ENCODE measurements at places on chromosomes 7 and 10.
A peak's percentile ranks its signal among the peaks of the same experiment; 100 is the strongest.

DNA sequence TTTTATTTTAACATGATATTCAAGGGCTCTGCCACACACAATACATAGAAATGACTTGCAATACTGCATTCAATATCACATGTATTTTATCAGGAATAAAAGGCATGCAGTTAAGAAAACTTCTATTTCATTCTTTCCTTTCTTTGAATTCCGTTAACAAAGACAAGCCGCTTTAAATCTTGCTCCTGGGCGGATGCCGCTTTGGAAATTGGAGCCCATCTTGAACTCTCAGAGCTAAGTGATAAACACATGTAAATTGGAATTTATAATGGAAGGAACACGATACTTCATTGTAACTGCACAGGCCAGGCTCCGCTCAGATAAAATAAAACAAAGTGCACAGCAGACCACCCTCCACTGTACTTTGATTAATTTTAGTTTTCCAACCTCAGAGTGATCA lies 774.5 kb upstream of the COBL start:
- DNase-seq, result no peak

GRCh38 chr7:116138202-116138801 lies 72.0 kb upstream of the TES start:
- DNase-seq, result peak; percentile 82

- no peak for DNase-seq
These were observed 8.4 kb upstream of the LGI1 start for GRCh38 chr10:93749218-93749799.

- DNase-seq, result no peak
These were observed 393.1 kb downstream of the TNS3 start for GRCh38 chr7:47188653-47189315.

DNA sequence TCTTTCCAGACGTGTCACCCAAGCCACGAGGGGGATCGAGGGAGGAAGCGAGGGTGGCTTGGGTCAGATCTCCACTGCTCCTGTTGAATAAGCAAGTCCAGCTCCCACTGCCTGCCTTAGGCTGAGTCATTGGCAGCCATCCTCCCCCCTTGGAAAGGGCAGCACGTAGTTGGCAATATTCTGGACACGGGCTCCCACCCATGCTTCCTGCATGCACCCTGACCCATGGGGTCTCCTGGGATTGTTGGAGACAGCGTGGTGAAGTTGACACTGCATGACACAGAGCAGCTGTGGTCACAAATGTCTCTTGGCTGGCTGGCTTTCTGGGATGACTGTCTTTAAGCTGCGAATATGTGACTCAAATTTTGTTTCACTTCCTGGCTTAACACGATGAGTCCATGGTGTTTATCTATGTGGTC lies 11.2 kb downstream of the BTBD16 start:
- DNase-seq, result peak; percentile 61

DNA sequence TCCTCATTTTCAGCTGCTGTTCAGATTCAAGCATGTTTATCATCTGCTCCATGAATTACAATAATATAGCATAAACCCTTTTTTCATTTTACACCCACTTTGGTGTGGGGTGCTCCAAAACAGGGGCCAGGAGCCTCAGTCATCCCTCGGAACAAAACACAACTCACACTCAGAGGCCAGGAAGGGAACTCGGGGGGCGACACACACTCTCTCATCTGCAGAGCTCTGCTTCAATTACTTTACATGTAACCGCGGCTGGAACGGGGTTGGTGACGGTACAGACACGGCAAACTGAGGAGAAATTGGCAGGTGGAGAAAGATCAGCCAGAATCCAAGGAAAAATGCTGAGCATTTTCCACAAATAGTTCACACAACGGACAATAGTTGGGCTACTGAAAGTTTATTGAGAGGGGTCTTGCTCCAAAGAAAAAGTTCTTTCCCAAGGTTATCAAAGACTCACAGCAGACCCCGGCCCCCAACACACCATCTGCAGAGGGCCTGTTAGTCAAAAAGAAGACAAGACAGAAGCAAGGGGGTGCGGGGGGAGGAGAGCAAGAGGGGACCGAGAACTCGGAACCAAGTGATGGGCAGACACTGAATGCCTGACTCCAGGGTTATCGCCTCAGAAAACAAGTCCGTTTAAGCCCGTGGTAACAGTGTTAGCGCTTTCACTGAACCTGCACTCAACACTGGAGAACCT lies 20.5 kb downstream of the DIP2C start:
- DNase-seq, result no peak

DNA sequence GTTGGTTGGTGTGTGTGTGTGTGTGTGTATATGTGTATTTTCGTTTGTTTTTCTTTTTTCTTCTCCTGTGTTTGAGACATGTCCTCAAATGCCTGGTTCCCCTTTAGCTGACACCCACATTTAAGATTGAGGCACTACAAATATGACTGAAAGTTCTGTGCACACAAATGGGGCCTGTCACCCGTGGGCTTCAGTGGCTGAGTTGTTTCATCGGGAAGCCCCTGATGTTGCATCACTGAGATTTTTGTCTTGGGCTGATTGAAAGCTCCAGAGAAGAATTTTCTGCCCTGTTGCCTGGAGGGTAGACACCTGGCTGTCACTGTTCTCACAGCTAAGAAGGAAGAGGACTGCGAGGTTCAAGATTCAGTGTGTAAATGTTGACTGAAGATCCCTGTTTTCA lies 283.8 kb upstream of the C7orf33 start:
- DNase-seq, result no peak

- no peak for DNase-seq
These were observed 119.3 kb downstream of the SH3PXD2A start for GRCh38 chr10:103736044-103736443.

GRCh38 chr7:50305583-50306493 lies 1.3 kb downstream of the IKZF1 start:
- no peak for DNase-seq

GRCh38 chr10:111709603-111710002 lies 474.0 kb downstream of the GPAM start:
- no peak for DNase-seq

DNA sequence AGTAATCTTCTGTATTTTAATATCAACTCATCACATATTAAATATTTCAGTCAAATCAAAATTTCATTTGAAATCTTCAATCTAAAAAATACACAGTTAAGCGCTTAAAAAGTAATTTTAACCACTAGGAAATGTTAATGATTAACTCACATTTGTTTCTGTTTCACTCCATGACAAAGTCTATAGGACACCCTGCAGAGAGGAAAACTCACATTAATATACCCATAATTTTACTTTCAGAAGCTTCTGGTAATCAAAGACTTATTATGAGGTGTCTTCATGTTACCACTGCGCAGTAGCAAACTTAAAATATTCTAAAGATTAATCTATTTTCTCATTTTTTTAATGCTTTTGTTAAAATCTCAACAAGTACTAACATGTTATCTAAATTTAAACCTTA lies 41.0 kb upstream of the ZNF518A start:
- DNase-seq, result no peak

- DNase-seq, result no peak
These were observed 39.1 kb upstream of the ANAPC16 start for GRCh38 chr10:72176701-72177100.

- no peak for DNase-seq
These were observed 159.3 kb downstream of the ETV1 start for GRCh38 chr7:13829914-13830900.

- peak; percentile 95 for DNase-seq
These were observed 41.1 kb downstream of the PDIA4 start for GRCh38 chr7:148987010-148987750.

- DNase-seq, result no peak
These were observed 13.5 kb downstream of the AHR start for GRCh38 chr7:17311952-17312351.

DNA sequence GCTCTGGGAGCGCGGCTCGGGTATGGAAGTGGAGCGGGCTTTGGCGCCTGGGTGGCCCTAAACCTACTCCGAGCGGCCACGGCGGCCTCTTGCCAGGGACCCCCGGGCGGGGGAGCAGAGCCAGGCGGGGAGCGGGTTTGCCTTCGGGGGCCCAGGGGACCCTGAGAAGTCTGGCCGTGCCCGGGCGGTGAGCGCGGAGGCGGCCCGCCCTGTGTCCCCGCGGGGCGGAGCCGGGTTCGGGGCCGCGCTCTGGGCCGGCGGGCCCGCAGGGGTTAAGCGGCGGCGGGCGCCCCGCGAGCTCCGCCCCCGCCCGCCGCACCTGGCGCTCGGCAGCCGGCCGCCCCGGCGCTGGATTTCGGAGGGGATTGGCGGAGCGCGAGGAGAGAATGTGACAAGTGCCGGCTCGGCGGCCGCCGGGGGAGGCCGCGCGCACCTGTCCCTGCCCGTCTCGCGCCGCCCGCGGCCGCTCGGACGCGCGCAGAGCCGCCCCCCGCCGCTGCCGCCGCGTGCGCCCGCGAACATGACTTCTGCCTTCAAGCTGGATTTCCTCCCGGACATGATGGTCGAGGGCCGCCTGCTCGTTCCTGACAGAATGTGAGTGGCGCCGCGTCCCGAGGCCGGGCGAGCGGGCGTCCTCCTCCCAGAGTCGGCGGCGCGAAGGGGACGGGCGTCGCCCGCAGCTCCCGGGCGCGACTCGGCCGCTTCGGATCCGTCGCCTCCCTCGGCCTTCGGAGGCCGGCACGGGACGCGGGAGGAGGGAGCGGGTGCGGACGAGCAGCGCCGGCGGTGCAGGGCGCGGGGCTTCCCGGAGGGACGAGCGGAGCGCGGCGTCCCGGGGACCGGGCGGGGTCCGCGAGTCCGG lies at the start of gene CELF2:
CELF2 (plus strand) TSS at position 303 of the 862 bp plus-strand sequence; CDS start at position 521, 218 bp downstream.
- DNase-seq, result no peak

- no peak for DNase-seq
These were observed 3.6 kb downstream of the C7orf57 start for GRCh38 chr7:48038815-48039506.

- peak; percentile 72 for DNase-seq
These were observed 53.0 kb upstream of the PPP1R17 start for GRCh38 chr7:31633894-31634494.

DNA sequence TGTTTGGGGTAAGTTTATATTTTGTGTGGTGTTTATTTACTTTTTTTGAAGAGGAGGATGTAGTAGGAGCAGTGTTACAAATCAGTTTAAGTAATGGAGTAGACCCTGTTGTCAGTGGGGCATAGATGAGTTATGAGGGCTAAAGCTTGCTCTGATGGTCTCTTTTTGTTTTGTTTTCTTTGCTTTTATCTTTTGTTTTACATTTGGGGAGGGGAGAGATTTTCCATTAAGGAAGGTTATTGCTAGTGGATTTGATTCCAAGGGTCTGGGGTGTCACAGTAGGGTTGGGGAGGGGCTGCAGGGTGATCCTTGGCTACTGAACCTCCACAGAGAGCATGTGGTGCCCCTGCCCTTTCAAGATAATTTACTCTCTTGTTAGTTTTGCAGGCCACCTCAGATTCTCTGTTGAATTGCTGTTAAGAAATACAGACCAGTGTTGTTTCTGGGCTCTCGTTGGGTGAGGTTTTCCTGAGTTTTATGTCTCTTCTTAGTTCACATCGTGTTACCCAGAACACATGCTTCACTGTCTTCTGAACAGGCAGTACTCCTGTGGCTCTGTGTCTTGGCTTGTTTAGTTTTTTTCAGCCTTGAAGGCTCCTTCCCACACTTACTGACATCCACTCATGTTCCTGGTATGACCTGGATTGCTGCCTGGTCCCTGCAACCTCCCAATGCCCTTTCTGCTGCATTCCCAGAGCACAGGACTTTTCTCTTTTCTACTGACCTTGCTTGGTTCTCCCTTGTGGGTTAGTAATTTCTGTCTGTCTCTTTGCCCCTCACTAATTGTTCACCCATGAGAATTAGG lies 4.2 kb downstream of the KIFBP start:
- no peak for DNase-seq

DNA sequence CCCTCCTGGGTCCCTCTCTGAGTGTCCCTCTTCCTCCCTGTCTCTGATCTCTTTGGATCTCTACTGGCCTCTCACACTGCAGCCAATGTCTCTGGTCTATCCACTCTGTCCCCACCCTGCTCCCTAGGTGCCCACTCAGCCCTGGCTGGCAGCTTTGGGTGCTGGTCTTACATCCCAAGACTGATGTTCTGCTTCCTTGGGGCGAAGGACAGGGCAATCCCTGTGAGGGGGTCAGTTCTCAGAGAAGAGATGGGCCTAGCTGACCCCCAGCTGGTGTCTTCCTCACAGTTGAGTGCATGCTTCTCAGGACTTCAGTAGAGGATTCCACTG lies 51.7 kb upstream of the CAMK2B start:
- DNase-seq, result no peak

DNA sequence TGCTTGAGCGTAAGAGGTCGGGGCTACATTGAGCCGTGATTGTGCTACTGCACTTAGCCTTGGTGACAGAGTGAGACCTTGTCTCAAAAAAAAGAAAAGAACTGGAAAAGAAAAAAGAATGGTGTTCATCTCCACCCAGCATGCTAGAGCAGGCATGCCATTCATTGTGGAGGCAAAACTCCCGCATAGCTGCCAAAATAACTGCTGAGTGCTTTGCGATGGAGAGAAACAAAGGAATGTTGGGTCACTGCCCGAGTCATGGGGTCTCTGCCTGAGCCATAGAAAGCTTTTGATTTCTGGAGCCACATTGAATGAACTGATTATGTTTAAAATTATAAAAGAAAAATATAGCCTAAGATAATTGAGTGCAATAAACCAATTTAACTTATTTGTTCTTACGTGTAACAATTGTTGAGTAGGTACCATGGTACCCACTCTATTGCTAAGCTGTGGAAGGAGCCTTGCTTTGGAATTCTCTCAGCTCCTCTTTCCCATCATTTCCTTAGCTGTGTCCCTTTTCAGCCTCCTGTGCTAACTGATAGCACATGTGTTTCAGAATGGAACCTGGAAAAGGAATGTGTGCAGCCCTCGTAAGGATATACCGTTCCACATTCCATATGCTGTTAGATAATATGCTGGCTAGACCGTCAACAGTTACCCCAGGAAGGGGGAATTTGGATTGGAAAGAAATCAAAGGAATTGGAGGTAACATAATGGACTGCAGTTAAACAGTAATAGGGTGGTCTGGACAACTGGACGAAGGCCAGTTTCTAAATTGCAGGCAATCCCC lies 99.0 kb downstream of the KIAA1217 start:
- no peak for DNase-seq

- DNase-seq, result peak; percentile 19
These were observed 57.4 kb upstream of the SVIL start for GRCh38 chr10:29692121-29692539.

GRCh38 chr7:79548727-79549126 lies 95.3 kb upstream of the MAGI2 start:
- DNase-seq, result peak; percentile 13
